ENCODE measurements at places on chromosomes 11 and 22.

GRCh38 chr11:91997226-91997625 is 227.4 kb upstream of the FAT3 start:
- DNase-seq = no peak

GRCh38 chr11:3158821-3159220 is 6.3 kb downstream of the OSBPL5 start:
- no peak for DNase-seq

DNA sequence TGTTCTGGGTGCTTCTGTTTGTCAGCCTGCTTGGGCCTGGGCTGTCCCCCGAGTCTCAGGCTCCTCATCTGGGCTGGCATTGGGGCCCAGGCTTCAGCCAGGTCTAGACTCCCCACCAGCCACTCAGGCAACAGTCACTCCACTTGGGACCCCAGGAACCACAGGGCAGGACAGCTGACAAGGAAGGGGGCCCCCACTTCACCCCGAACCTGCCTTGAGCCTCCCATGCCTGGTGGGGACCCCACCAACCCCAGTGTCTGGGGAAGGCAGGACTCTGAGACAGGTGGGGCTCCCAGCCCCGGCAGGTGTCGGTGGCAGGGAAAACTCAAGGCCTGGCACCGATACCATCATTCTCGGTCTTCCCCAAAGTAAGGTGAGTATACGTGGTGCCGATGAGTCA is 11.7 kb upstream of the LTO1 start:
- no peak for DNase-seq

- no peak for DNase-seq
Measured at GRCh38 chr11:10487002-10487647, 32.1 kb downstream of the AMPD3 start.

DNA sequence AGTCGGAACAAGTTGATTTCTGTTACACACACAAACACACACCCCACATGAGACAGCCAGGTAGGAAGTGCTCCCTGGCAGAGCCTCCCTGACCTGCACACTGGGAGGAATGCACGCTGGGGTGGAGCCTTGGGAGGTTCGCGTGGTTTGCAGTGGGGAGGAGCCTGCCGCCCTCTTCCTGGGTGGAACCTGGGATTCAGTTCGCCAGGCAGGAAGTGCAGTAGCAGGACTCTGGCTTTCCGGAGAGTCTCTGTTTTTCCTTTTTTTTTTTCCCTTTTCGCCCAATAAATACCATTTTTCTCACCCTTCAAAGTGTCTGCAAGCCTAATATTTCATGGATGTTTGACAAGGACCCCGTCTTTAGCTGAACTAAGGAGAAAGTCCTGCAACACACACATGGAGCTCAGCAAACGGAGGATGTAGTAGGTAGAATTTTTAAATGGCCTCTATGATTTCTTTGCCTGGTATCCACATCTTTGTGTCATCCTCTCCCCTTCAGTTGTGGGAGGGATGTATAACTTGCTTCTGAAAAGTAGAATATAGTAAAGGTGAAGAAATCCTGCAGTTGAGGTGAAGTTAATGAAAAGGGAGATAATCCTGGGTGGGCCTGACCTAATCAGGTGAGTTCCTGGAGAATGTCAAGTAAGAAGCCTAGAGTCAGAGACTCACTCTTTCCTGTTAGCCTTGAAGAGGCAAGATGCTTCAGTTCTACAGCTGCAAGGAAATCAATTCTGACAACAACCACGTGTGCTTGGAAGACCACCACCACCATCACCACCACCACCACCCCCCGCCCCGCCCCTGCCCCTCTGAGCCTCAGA is 72.9 kb downstream of the PIWIL4 start:
- no peak for DNase-seq
